A549 treated with Mapracorat at 1 μM for 4 hours (cell line): ENCODE measurements at places on chromosomes 11 and 22. TPM values are rescaled to one million over a fixed set of nuclear protein-coding genes. Genes with fewer than 3 reads are reported as not detected.

The HEPHL1 gene
- total RNA-seq: not detected in 5 replicates

The NNMT gene
- total RNA-seq: 311 to 397 TPM (median 365 TPM) in 5 replicates

The GLYATL1 gene
- total RNA-seq: not detected in 5 replicates

The B4GAT1 gene
- 12.7 to 20.1 TPM (median 17.5 TPM) in 5 replicates for total RNA-seq

The KCNJ11 gene
- total RNA-seq: 2.6 to 4.1 TPM (median 3.7 TPM) in 5 replicates

The SCGB1D2 gene
- total RNA-seq: 0.48 TPM in 1 of 5 replicates, not detected in the others

The POLR3H gene
- 25.7 to 45.6 TPM (median 38.2 TPM) in 5 replicates for total RNA-seq

The RANBP1 gene
- total RNA-seq: 280 to 300 TPM (median 290 TPM) in 5 replicates

The MAPK11 gene
- total RNA-seq: 5.2 to 7.7 TPM (median 7.0 TPM) in 5 replicates

The SELENOH gene
- total RNA-seq: 113 to 155 TPM (median 142 TPM) in 5 replicates

The FBLN1 gene
- 38.0 to 57.3 TPM (median 52.2 TPM) in 5 replicates for total RNA-seq

The MMP12 gene
- total RNA-seq: 0.07 to 0.11 TPM (median 0.10 TPM) in 4 of 5 replicates, not detected in the other
